Femur (tissue), 1 donor: ENCODE measurements at places on chromosomes 1 and 21.

GRCh38 chr1:109796484-109797302 lies 33.0 kb upstream of the EPS8L3 start:
- no peak for DNase-seq

GRCh38 chr1:245207056-245207638 lies 52.4 kb downstream of the KIF26B start:
- no peak for DNase-seq

DNA sequence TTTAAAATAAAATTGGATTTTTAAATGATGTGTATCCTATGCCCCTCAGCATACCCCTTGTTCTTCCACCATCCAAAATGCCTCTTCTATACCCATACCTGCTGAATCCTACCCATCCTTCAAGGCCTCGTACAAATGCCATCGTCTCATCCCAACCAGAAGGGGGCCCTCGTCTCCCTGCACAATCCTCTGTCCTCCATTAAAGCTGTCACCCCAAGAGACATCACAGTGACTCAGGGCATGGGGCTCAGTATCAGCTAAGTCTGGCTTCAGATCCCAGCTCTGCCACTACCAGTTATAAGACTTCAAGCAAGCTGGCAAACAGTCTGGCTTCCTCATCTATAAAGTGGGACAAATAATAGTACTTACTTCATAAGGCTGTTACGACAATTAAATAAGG lies 23.8 kb downstream of the IGFN1 start:
- DNase-seq, result no peak

GRCh38 chr1:115790356-115790755 lies 21.8 kb upstream of the CASQ2 start:
- no peak for DNase-seq

DNA sequence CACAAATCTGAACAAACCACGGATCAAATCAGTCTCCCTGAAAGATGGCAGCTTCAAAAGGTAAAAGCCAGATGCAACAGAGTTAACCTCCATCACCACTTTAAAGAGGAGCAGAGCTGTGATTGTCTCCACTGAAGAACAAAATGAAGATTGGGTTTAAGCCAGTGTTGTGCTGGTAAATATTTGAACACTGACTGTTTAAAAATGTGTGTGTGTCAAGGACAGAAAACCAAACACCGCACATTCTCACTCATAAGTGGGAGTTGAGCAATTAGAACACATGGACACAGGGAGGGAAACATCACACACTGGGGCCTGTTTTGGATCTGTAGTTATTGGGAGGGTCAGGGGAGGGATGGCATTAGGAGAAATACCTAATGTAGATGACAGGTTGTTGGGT lies 83.9 kb downstream of the ST6GALNAC5 start:
- no peak for DNase-seq

DNA sequence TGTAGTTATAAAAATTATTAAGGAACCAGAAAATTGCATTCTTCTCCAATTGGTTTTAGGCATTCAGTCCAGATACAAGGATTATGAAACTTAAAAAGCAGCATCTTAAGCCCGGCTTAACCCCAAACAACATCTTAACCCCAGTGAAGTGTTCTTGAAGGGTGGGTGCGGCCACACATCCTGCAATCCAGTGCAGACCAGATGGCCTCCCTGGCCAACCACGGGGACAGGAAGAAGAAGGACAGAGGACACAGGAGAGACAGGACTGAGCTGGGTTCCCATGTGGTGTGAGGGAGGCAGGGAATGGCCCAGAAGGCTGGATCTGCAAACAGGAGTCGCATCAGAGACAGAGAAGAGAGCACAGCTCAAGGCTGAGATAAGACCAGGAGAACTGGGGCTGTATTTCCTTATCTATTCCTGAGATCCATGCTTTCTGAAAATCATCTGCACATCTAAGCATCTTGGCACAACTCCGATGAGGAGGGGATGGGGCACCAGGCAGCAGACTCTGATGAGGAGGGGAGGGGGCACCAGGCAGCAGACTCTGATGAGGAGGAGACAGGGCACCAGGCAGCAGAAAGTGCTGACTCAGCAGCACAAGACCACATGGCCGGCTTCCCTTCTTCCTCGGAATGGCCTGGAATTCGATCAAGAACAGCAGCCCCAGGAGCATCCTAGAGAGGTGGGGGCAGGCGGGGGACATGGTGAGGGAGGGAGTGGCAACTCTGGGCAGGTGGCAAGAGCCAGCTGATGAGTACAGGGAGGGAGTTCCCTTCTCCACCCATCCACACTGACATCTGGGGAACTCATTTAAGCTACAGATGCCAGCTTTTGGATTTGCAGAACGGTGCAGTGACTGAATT lies 26.6 kb downstream of the ABCG1 start:
- peak; percentile 62 for DNase-seq

DNA sequence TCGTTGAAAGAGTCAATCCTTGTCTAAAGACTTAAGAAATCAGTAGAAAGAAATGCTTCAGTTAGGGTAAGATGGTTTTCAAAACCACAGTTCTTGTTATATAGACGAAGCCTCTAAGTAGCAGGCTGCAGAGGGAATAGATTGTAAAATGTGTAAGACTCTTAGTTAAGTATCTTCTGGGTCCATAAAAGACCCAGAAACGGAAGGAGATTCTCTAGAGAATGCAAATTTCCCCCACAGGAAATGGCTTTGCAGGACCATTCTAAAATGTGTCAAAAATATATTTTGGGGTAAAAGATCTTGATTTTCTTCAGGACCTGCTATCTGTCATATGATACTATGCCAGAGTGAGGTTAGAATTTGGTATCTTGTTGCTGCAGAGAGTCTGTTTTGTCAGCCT lies 13.4 kb downstream of the OR2T1 start:
- no peak for DNase-seq

DNA sequence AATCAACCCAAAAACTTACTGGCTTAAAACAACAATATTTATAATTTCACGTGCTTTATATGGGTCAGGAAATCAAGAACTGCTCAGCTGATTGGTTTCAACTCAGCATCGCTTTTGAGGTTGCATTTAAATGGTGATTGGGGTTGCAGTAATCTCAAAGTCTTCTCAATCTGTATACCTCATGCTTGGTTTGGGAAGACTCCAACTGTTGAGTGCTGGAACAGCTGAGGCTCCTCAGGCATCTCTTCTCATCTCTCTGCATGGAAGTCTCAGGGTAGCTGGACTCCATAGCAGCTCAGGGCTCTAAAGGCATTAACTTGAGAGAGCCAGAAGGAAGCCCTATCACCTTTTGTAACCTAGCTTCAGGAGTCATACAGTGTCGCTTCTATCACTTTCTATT lies 35.1 kb downstream of the AK5 start:
- DNase-seq, result no peak

GRCh38 chr21:35428937-35429336 lies 379.8 kb upstream of the RUNX1 start:
- no peak for DNase-seq

GRCh38 chr1:97780884-97781283 lies 139.9 kb downstream of the DPYD start:
- DNase-seq, result no peak

- DNase-seq, result peak; percentile 63
Measured at GRCh38 chr1:227729881-227730629, 5.0 kb downstream of the JMJD4 start.

GRCh38 chr1:111620441-111620971 lies 917 bp downstream of the RAP1A start:
- peak; percentile 24 for DNase-seq

DNA sequence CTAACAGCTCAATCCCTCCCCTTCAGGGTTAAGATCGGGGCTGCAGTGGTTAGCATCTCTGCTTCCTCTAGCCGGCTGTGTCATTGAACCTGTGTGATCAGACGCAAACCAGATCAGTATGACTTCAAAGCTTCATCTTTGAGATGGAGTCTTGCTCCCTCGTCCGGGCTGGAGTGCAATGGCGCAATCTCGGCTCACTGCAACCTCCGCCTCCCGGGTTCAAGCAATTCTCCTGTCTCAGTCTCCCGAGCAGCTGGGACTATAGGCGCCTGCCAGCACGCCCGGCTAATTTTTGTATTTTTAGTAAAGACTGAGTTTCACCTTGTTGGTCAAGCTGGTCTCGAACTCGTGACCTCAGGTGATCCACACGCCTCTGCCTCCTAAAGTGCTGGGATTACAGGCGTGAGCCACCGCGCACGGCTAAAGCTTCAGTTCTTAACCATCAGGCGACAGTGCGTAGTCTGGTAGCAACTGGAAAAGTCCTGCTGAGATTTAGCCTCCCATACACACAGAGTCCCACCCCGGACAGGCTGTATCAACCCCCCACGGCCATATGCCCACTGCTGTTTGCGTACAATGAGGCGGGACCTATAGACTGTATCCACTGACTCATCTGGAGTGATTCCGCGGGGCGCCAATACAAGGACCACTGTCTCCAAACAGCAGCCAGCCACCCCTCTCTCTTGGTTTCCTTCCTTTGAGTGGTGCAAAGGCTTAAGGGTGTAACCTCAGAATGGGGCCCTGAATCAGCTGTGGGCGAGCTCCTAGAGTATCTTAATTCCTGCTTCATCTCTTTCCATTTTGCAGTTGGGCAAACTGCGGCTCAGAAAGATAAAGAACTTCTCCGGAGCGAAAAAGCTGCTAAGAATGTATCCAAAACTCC lies 23.3 kb downstream of the CELA3A start:
- DNase-seq, result peak; percentile 86

GRCh38 chr21:29775462-29775861 lies 164.3 kb downstream of the GRIK1 start:
- DNase-seq, result no peak
